Activated CD8-positive, alpha-beta memory T cell treated with anti-CD3 and anti-CD28 coated beads, Interleukin-2, amount 50 U/mL, for 4 hours (primary cell): ENCODE measurements at places on chromosomes 2 and 18.

DNA sequence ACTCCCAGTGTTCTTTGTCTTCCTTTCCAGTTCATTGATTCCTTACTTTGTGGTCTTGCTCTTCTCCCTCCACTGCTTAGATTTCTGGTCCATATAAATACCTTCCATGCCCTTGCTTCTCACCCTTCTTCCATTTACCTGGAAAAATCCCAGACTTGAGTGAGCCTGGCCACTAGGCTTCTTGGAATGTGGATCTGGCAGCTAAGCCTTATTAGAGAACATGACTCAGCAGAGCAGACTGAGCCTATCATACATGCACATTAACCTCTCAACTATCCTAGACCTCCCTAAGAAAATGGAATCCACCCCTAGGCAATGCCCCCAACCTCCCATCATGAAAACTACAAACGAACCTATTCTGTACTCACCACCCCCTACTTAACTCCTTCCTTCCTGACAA lies 127.7 kb downstream of the RHBDD1 start:
- DNase-seq = no peak

DNA sequence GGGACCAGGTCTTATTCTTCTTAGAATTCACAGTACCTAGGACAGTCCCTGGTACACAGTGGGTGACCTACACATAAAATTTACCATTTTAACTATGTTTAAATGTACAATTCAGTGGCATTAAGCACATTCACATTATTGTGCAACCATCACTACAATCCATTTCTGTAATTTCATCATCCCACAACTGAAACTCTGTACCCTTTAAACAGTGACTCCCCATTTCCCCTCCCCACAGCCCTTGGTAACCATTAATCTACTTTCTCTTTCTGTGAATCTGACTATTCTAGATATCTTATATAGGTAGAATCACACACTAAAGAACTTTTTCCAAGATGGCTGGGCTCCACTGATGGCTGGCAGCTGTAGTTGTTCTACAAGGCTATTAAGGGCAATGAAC lies 41.6 kb downstream of the GFPT1 start:
- DNase-seq = no peak

DNA sequence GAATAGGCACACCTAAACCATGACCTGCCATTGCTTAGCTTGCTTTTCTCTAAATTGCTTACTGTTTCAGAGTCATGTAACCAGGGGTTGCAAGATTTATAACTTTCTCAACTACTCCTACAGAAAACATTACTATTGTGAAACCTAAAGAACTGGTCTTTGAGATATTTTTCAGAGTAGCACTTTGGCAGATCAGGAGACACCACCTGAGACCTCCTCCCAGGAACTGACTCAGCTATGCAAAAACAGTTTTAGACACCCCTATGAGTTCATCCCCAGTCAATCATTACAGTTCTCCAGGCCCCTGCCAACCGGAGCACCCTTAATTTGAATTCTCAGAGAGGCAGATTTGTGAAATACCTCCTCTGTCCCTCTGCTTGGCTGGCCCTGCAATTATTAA lies 80.3 kb downstream of the MBOAT2 start:
- no peak for DNase-seq

- no peak for DNase-seq
These were observed 131.6 kb upstream of the MSH6 start for GRCh38 chr2:47651296-47651695.

GRCh38 chr2:161384864-161385263 lies 31.2 kb upstream of the TBR1 start:
- no peak for DNase-seq

GRCh38 chr2:165539985-165540384 lies 70.5 kb downstream of the CSRNP3 start:
- no peak for DNase-seq

DNA sequence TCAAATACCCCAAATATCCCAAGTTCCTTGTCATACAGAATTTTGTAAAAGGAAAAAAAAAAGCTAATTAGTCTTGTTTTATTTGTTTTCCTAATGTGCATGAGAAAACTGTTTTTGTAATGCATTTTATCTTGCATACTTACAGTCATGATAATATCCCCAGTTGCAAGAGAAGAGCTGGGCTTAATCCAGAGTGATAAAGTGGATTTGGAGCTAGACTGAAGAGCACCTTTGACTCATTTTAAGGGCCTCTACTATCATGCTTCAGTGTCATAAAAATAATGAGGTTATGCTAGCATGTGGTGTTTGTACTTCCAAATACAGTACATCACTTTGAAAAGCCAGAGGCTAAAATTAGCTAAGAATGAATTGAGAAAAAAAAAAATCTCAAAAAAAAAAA lies 26.4 kb downstream of the ARHGAP15 start:
- no peak for DNase-seq
